ENCODE measurements at places on chromosomes 7 and 10. TPM values are rescaled to one million over a fixed set of nuclear protein-coding genes. Genes with fewer than 3 reads are reported as not detected.

FAS gene
- 46.2 TPM for total RNA-seq

ZEB1 gene
- total RNA-seq = 229 TPM

CRCP gene
- total RNA-seq = 8.5 TPM

SYT15B gene
- total RNA-seq = 2.1 TPM

PTPRZ1 gene
- not detected for total RNA-seq

- no peak for DNase-seq
- H3K27ac ChIP-seq = peak overlapping the region; percentile 78
- H3K27me3 ChIP-seq = no peaks in the 10 kb centered on the region
Observed at GRCh38 chr7:2444476-2444875, 31.7 kb downstream of the GRIFIN start.

DNA sequence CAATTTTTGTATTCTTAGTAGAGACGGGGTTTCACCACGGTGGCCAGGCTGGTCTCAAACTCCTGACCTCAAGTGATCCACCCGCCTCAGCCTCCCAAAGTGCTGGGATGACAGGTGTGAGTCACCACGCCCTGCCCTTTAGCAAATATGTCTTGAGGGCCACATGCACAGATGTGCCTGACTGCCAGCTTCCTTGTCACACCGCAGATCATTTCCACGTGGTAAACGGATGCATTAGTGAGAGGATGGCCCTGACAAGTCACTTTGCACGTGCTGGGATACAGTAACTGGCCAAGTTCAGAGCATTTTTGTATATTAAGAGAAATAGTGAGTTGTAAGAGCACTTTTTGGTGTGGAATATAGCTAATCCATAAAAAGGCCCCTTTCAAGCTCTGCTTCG, 44.3 kb upstream of the FAM180A start:
- DNase-seq = no peak
- H3K27me3 ChIP-seq = no peaks in the 10 kb centered on the region
- no peaks in the 10 kb centered on the region for H3K36me3 ChIP-seq
- no peak overlapping the region for H3K4me3 ChIP-seq
- H3K27ac ChIP-seq = no peak overlapping the region

DNA sequence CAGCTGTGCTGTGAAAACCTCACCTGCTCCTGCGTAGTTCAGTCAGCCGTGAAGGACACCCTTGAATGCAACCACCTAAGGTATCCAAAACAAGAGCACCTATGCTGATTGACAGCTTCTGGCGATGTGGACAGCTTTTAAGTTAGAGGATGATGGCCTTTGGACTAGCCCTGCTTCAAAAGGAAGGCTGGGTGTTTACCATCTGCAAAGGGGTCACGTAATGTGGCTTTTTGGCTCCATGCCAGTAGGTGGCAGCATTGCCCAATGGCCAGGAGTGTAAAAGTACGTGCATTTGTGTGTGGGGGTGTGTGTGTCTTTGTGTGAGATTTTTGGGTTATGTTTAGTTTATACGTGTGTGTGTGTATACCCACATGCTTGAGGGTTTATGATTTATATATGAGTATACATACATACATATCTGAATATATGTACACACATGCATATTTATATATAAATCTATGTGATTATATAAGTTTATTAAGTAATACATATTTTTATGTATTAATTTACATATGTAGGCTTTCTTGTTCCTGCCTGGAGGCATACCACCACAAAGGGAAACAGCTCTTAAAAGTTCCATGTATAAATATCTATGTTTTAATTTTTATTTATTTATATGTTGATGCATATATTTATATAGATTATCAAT, 236.3 kb upstream of the ANKRD30A start:
- H3K27me3 ChIP-seq = no peaks in the 10 kb centered on the region
- H3K36me3 ChIP-seq = no peaks in the 10 kb centered on the region
- H3K4me1 ChIP-seq = no peaks in the 10 kb centered on the region
- no peak for DNase-seq

GRCh38 chr10:95688648-95689047, 5.1 kb downstream of the TCTN3 start:
- peaks cover 4% of the 10 kb centered on the region for H3K4me1 ChIP-seq
- H3K27me3 ChIP-seq = no peaks in the 10 kb centered on the region
- no peak overlapping the region for H3K27ac ChIP-seq
- no peak for DNase-seq

GRCh38 chr10:35608328-35608672, 3.2 kb downstream of the GJD4 start:
- no peaks in the 10 kb centered on the region for H3K4me1 ChIP-seq
- no peaks in the 10 kb centered on the region for H3K36me3 ChIP-seq

- H3K4me3 ChIP-seq = no peak overlapping the region
- no peak overlapping the region for H3K27ac ChIP-seq
- H3K4me1 ChIP-seq = no peaks in the 10 kb centered on the region
- H3K27me3 ChIP-seq = no peaks in the 10 kb centered on the region
- DNase-seq = peak; percentile 85
- H3K36me3 ChIP-seq = no peaks in the 10 kb centered on the region
Observed at GRCh38 chr7:55415173-55415778, 50.1 kb downstream of the LANCL2 start.

GRCh38 chr7:33109758-33110238, 594 bp upstream of the RP9 start:
- H3K4me1 ChIP-seq = no peaks in the 10 kb centered on the region
- H3K27ac ChIP-seq = peak overlapping the region; percentile 35
- no peaks in the 10 kb centered on the region for H3K27me3 ChIP-seq
- H3K4me3 ChIP-seq = peak overlapping the region; percentile 26
- H3K36me3 ChIP-seq = no peaks in the 10 kb centered on the region
- no peak for DNase-seq

- H3K27ac ChIP-seq = no peak overlapping the region
- DNase-seq = no peak
- H3K4me3 ChIP-seq = no peak overlapping the region
- no peaks in the 10 kb centered on the region for H3K4me1 ChIP-seq
Observed at GRCh38 chr7:156100086-156100485, 287.8 kb upstream of the SHH start.

DNA sequence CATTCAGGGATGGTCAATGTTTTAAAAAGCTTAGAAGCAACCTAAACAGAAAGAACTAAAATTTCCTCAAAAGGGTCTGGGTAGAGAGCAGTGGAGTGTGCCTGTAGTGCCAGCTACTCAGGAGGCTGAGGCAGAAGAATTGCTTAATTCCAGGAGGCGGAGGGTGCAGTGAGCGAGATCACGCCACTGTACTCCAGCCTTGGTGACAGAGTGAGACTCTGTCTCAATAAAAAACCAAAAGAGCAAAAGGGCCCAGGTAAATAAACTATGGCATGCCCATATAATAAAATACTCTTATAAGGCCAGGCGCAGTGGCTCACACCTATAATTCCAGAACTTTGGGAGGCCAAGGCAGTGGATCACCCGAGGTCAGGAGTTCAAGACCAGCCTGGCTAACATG, 93.0 kb downstream of the DNMBP start:
- no peak for DNase-seq
- no peaks in the 10 kb centered on the region for H3K36me3 ChIP-seq
- H3K4me1 ChIP-seq = no peaks in the 10 kb centered on the region
- H3K27ac ChIP-seq = no peak overlapping the region
- H3K4me3 ChIP-seq = no peak overlapping the region
- no peaks in the 10 kb centered on the region for H3K27me3 ChIP-seq

DNA sequence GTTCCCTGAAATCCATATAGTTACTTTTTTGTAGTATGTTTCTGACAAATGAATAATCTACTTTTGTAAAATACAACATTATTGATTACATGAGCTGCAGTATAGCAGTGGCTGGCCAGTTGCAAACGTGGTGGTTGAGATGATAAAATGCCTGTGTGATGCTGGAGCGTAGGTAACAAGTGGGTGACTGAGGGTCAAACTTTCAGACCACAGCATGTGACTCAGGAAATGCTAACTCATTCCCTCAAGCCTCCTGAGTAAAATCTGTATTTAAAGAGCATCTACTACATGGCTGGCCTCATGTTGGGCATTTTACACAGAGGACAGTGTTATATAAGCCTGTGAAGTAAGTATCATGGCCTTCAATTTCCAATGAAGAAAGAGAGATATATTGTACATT, 585.2 kb downstream of the GRID1 start:
- H3K27ac ChIP-seq = no peak overlapping the region
- no peaks in the 10 kb centered on the region for H3K36me3 ChIP-seq
- no peak for DNase-seq
- H3K27me3 ChIP-seq = no peaks in the 10 kb centered on the region
